ENCODE measurements at places on chromosomes 11 and 22. TPM values are rescaled to one million over a fixed set of nuclear protein-coding genes. Genes with fewer than 3 reads are reported as not detected.

DNA sequence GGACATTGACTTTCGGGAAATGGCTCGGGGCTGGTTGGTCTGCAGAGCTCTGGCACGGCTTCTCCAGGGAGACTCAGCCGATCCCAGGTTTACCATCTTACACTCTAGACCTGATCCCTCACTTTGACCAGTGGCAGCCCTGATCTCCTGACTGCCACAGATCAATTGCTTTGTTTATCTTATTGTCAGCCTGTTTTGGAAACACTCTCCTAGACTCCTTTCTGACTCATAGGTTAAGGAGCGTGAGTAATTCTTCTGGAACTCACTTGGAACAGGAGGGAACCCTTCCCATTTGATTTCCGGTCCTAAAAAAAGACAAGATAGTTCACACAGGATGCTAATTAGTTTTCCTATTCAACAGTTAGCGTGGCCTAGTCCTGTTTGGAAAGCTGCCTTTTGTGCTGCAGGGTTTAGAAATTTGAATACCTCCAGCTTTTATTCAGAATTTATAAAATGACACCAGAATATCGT is 16.0 kb upstream of the BMAL1 start:
- no peak for DNase-seq

- no peak for DNase-seq
These were observed 584.8 kb downstream of the DLG2 start for GRCh38 chr11:85042361-85042760.

- no peak for DNase-seq
These were observed 122.3 kb downstream of the SHANK2 start for GRCh38 chr11:71130106-71130505.

DNA sequence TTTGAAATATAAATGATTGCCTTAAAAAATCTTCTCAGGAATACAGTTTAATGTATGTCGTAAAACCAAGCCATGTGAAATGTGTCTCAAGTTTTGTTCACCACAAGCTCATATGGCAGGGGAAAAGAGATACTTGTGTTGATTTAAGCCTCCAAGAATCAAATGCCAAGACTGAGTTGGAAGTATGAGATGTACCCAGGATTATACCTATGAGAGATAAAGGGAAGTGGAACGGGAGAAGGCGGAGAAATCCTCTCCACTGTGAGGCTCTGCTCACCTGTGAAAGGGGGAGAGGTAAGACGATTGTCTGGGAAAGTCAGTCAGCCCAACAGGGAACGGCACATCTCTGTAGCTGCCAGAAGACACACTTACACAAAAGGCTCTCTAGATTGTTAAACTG is 124.8 kb downstream of the TRPC6 start:
- DNase-seq, result no peak

DNA sequence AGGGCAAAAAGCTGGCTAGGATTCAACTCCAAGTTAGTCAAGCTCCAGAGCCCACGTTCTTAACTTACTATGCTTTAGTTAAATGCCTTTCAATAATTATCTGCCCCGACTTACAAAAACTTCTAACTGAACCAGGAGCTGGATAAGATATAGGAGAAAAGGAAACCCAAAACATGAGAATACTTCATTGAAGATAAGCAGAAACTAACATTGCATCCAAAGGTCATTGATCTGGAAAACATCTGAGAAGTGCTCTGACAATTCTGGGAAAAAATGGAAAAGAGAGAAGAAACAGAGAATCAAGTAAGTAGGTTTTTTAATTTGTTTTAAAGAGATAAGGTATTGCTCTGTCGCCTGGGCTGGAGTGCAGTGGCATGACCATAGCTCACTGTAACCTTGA is 27.2 kb downstream of the ACAT1 start:
- DNase-seq, result no peak

DNA sequence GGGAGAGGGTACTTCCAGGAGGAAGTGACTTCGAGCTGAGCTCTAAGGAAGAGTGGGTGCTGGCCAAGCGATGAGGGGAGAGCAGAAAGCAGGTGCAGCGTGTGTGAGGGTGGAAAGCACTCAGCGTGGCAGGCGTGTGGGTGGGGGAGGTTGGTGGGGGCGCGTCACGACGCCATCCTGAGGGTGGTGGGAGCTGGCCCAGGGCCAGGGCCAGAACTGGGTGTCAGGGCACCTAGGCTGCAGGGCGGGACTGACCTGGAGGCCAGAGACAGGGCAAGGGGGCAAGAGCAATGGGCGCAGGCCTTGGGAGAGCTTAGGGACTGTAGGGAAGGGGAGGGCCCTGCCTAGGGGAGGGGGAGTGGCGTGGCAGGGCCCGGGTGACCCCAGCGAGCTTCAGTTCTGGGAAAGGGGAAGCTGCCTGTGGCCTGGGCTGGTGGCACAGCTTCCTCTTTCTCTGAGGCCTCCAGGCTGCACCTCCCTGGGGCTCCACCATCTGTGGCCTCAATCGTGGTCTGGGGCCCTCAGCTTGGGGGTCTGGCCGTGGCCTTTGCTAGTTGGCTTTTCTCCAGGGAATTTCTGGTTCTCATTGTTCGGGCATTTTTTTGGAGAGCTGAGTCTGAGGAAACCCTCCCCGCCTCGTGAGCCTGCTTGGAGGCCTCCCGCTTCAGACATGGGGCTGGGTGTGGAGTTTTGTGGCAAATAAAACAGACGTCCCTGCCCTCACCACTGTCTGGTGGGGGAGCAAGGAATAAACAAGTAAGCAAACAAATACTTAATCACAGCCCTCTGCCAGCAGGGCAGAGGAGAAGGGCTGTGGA is 8.9 kb downstream of the RELT start:
- DNase-seq, result peak; percentile 65

GLYAT gene
- total RNA-seq, result not detected

PANX2 gene
- 0.58 TPM for total RNA-seq

- no peak for DNase-seq
These were observed 66.2 kb downstream of the CCDC81 start for GRCh38 chr11:86440843-86441242.

C1QTNF5 gene
- total RNA-seq, result 14.4 TPM

- DNase-seq, result no peak
These were observed 152.3 kb upstream of the CCDC90B start for GRCh38 chr11:83438438-83438837.

DNA sequence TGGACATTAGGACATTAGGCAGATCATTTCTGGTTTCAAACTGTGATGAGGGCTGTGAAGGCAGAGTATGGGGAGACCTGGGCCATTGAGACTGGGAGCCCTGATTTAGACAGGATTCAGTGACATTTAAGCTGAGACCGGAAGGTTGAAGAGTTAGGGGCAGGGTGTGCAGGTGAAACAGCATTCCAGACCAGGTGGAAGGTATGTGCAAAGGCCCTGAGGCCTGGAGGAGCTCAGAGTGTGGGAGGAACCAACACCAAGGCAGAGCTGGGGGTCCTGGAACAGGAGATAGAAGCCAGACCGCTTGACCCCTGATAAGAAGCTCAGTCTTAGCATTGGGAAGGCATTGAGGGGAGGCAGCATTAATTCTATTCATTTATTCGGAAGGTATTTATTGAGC is 32.5 kb downstream of the ZC3H7B start:
- no peak for DNase-seq

DNA sequence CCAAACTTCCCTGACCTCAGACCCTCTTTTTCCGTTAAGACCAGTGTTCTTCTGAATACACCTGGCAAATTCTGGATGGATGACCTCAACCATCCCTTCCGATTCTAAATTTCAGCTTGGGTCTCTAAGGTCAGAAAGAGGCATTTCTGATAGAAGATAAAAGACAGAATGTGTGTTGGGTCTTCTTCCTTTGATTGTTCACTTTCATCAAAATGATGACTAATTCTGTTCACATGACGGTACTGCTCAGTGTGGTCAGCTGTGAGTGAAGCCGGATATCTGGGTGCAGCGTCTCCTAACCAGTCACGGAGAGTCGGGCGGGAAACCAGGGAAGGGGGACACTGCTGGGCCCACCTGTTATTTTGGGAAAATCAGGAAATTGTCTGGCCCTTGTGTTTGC is 151.6 kb upstream of the NAV2 start:
- DNase-seq, result no peak

KDELR3 gene
- total RNA-seq, result 6.0 TPM

DNA sequence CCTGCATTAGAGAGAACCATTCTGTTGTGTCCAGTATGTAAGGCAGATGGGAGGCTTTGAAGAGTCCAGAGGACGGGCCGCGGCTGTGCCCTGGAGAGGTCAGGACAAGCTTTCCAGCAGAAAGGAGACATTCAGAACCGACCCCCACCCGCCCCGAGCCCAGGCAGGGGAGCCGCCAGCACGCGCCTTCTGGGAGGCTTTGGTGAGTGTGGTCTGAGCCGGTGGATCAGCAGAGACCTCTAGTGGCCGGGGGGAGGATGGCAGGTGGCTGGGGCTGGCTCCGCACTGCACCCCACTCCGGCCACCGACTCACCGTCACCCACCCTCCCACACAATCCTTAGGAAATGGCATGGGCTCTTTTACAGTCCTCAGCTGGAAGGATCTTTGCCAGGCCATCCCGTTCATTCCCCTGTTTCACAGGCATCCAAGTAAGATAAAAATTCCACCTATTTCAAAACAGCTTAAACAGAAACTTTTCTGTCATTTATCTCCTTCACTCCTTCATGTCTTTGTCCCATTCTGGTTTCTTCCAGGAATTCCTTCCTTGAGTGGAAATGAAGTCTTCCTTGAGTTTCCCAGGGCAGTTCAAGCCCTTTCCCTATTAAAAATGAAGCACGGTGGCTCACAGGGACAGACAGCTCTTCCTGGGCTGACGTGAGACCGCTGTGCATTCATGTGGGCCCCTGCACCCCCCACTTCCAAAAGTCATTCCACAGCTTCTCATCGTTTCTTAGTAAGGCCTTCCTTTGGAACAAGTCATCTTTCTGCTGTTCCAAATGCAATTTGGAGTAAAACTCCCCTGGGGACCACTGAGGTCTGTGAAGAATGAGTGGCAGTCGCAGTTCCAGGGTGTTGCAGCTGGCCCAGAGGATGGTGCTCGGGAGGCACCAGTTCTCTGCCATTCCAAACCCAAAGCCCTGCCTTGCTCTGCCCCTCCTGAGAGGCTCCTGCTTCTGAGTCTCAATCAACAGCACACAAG is 91.0 kb downstream of the FEZ1 start:
- DNase-seq, result peak; percentile 76

DNA sequence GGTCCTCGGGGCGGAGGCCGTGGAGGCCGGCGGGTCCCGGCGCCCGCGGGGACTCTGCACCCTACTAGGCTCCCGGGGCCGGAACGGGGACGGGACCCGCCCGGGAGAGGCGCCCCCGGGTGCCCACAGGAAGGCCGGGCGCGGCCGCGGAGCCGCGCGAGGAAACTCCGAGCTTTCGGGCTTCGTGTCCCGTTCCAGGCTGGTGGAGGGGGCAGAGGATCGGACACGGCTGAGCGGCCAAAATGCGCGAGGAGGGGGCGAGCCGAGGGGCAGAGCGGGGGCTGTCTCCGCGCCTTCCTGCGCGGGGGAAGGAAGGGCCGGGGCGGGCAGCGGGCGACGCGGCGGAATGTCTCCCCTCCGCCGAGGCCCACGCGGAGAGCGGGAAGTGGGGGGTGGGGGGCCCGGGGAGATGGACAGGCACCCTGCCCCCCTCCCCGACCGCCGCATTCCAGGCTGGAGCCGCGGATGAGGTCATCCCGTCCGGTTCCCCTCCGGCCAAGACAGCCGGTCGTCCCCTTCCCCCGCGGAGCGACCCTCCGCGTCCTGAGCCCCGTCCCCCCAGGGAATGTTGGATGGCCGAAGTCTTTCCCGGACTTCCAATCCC is 430 bp downstream of the CDC42EP1 start:
- peak; percentile 69 for DNase-seq

DNA sequence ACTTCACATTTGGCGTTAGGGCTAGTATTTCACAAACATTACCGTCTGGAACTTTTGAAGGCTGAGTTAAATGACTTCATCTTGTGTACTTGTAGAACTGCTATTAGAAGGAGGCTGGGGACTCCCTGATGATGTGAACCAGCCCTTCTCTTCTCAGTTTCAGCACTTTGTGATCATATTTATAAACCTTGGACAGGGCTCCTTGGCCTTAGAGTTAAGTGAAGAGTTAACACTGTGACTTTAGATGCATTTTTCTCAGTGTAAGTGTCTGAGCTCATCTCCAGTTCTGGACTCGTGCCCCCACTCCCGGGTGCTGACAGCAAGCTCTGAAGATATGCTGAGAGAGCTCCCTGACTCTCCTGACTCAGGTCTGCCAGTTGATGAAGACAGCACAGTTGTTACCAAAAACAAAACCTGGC is 8.4 kb downstream of the MIAT start:
- no peak for DNase-seq

DNA sequence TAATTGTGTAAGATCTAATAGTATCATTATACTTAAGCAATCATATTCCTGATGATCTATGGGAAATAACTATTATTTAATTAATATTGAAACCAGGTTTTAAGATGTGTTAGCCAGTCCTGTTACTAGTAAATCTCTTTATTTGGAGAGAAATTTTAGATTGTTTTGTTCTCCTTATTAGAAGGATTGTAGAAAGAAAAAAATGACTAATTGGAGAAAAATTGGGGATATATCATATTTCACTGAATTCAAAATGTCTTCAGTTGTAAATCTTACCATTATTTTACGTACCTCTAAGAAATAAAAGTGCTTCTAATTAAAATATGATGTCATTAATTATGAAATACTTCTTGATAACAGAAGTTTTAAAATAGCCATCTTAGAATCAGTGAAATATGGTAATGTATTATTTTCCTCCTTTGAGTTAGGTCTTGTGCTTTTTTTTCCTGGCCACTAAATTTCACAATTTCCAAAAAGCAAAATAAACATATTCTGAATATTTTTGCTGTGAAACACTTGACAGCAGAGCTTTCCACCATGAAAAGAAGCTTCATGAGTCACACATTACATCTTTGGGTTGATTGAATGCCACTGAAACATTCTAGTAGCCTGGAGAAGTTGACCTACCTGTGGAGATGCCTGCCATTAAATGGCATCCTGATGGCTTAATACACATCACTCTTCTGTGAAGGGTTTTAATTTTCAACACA is 6.4 kb downstream of the BIRC3 start:
- DNase-seq, result no peak

GSTT2 gene
- total RNA-seq, result 0.66 TPM

APOL5 gene
- not detected for total RNA-seq

DNA sequence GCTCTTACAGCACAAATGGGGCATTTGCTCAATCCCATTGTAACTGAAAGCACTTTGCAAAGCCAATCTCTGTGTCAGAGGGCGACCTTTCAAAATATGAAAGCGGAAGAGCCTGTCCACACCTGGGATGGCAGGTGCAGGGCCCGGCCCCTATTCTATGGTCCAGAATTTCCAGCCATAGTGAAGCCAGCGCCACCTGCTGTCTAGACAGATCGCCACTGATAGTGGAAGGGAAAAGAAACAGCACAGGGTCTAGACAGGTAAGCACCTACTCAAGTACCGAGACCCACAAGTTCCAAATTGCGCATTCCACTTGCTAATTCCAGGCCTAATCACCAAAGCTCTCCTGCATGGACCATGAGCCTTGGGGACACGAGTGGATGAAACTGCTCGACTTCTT is 141.4 kb downstream of the NTM start:
- no peak for DNase-seq

GRCh38 chr11:31233425-31233824 is 136.1 kb downstream of the DCDC1 start:
- no peak for DNase-seq

- no peak for DNase-seq
These were observed 549.3 kb upstream of the CADM1 start for GRCh38 chr11:116053548-116053919.
